ENCODE measurements at places on chromosomes 3 and 15. TPM values are rescaled to one million over a fixed set of nuclear protein-coding genes. Genes with fewer than 3 reads are reported as not detected.

- DNase-seq, result no peak
Observed at GRCh38 chr3:30655187-30655812, 48.9 kb downstream of the TGFBR2 start.

Gene FGF7
- 7.1 TPM for total RNA-seq

GRCh38 chr3:71299160-71299559 lies 284.4 kb downstream of the FOXP1 start:
- no peak for DNase-seq

Gene GPR149
- not detected for total RNA-seq

GRCh38 chr15:77530576-77530975 lies 102.1 kb downstream of the LINGO1 start:
- no peak for DNase-seq

GRCh38 chr3:111653766-111654165 lies 58.6 kb upstream of the ZBED2 start:
- no peak for DNase-seq

- DNase-seq, result no peak
Observed at GRCh38 chr3:182400838-182401237, 392.5 kb upstream of the ATP11B start.

DNA sequence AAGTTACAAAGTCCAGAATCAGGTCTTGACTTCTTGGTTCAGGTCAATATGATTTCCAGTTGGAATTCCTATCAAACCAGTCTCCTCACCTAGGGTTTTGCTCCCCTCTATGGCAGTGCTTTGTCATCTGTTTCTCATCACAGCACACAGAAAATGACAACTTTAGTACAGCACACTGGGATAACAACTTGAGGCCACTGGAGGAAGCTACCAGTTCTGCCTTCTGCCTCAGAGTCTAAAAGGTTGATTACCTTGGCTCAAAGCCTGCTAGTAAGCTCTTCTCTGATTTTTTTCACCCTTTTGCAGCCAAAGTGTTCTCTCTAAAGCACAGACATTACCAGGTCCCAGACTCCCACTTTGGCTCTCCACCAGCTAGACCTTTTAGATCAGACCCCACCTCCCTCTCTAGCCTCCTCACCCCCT lies 24.8 kb upstream of the TRIM59 start:
- no peak for DNase-seq

DNA sequence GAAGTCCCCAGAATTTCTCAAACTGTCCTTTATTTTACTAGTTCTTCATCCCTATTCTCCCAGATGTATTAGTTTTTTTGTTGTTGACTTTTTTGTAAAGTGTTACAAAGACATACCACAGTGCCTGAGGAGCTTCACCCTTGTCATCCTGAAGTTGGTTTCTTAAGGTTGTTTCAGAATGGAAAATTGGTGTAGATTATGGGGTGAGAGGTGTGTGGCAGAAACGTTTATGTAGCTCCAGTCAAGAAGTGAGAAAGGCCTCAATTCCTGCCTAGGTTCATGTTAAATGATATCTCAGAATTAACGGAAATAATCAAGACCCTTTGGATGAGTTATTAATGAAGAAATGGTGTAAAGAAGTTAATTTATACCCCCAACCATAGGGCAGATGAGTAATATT lies 6.8 kb downstream of the EDEM1 start:
- no peak for DNase-seq

Gene KCNH8
- total RNA-seq, result not detected

- no peak for DNase-seq
Observed at GRCh38 chr3:126978291-126978690, 4.6 kb upstream of the PLXNA1 start.

GRCh38 chr15:88725305-88726210 lies 77.7 kb upstream of the ACAN start:
- no peak for DNase-seq

DNA sequence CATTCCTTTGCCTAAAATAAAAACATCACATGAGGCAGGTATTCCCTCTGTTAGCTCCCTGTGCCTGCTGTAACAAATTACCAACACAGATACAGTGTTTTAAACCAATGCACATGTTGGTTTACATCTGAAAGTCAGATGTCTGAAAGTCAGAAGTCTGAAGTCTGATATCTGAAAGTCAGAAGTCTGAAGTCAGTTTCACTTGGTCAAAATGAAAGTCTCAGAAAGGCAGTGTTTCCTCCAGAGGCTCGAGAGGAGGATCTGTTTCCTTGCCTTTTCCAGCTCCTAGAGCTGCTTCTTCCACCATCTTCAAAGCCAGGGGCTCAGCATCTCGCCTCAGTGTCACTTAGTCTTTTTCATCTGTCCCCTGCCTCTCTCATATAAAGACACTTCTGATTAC lies 22.0 kb downstream of the SST start:
- no peak for DNase-seq

DNA sequence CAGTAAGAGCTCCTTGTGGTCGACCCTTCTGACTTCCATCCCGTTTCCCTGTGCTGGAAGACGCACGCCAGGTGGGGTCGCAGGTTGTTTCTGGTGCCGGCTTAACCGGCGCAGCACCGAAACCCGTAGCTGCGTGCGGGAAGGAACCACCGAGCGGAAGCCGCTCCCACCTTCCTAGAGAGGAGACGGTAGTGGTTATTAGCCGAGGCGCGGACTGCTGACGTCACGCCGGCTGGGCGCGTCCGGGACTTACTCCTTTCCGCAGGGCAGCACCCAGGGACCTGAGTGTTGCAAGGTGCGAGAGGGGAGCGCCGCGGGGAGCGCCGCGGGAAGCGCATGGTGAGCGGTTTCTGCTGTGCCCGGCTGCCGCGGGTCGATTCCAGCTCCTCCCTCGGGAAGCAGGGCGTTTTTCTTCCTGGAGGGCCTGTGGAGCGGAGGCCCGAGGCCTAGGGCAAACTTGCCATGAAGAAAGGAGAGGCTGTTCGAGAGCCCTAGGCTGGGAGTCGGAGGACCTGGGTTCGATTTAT lies at the start of gene ZNF501:
Gene ZNF501 (plus strand): TSS at position 252 of the 527 bp plus-strand sequence. CDS start 4,787 bp downstream, outside the sequence.
- DNase-seq, result peak; percentile 85

DNA sequence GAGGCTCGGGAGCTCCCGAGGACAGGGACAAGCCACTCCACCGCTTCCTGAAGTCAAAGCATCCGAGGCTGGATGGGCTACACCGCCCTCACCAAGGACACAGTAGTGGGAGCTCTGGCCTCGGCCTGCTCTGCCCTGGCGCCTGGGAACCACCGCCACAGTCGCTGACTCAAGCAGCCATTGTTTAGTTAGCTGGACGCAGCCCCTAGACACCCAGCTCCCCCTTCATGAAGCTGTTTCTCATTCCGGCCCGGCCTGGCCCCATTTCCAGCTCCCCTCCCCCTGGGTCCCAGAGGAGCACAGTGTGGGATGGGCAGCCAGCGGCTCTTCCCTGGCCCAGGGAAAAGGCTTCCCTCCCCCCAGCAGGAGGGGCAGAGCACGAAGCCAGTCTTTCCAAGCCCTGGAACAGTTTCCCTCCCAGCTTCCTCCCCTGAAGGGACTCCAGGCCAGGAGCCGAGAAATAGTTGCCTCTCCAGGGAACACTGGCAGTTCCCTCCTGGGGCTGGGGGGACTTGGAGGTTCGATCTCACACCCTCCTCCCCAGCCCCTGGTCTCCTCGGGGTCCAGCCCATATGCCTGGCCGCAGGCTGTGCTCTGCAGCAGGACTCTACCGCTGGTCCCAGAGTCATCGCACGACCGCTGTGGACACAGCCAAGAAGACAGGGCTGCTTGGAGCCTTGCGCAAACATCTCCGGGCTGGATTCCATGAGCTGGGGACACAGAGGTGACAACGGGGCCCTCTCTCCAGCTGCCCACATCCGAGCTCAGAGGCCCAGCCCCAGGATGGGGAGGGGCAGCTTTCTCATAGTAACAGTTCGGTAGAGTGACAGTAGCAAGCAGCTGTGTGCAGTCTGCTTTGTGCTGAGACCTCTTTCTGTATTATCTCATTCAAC lies 10.0 kb downstream of the PLXND1 start:
- peak; percentile 96 for DNase-seq

GRCh38 chr3:141384575-141384974 lies 16.3 kb downstream of the ZBTB38 start:
- DNase-seq, result no peak

DNA sequence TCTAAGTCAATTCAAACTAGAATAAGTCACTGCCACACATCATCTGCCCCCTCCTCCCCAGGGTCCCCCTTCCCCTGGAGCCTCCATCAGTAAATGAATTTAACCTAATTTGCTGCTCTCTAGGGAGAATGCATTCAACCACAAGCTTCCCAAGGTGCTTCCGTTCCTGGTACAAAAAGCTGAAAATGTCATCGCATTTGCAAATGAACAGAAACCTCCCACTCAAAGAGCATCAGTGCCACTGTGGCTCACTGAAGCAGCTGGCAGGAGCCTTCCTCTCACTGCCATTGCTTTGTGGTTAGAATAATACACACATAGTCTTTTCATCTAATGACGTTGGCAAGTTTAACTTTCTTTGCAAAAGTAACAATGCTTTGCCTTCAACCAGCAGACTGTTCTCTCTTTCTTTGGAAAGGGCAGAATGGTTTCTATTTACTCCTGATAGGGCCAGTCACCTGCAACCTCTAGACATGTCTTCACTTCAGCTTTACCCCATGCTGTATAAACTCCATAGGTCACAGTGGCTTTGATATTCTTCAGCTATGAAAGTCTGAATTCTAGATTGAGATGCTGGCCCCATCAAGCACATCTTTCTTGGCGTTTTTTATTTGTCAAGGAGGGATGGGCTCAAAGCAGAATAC lies 238.1 kb downstream of the CPNE4 start:
- no peak for DNase-seq

DNA sequence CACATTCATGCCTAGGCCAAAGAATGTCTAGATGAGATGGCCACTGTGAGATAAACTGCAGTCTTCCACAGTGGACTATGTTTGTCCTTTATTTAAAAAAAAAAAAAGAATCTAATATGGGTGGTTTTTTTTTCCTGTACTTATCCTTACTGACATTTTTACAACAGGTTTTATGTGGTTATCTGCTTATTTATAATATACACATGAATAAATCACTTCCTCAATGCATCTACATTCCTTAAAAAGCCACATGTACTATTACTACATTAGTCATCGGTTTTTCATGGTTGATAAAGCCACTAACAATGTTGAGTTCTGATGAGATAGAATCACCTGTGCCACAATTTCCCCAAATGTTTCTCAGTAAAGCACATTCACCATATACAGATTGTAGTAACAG lies 341.3 kb upstream of the THBS1 start:
- DNase-seq, result no peak

Gene IVD
- 25.6 TPM for total RNA-seq

DNA sequence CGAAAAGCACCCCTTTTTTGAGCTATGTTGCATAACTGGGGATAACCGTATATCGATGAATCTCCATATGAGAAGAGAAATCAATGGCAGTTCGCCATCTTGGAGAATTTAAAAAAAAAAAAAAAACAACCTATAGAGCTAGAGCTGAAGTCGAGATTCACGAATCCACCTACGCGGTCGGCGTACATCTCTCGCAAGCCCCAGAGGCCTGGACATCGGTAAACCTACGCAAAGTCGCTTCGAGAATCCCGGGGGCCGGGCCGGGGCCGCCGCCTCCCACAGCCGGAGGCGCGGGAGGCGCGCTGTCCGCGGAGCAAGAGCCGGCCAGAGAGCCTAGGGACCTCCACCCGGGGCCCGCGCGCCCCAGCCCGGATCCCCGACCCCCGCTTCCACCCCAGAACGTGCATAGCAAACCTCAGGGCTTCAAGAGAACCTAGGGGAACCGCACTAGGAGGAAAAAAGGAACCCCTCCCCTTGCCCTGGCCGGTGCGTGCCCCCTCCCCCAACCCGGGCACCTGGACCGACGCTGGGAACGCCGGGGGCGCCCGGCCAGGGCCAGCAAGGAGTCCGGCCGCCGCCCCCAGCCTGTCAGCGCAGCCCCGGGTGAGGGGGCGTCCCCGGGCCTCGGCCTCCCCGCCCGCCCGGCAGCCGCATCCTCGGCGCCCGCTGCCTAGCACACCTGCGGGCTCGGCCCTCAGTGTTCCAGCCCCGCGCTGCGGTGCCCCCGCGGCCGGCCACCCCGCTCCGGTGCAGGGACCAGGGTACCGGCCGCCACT lies 567 bp downstream of the PFN2 start:
- DNase-seq, result peak; percentile 84

DNA sequence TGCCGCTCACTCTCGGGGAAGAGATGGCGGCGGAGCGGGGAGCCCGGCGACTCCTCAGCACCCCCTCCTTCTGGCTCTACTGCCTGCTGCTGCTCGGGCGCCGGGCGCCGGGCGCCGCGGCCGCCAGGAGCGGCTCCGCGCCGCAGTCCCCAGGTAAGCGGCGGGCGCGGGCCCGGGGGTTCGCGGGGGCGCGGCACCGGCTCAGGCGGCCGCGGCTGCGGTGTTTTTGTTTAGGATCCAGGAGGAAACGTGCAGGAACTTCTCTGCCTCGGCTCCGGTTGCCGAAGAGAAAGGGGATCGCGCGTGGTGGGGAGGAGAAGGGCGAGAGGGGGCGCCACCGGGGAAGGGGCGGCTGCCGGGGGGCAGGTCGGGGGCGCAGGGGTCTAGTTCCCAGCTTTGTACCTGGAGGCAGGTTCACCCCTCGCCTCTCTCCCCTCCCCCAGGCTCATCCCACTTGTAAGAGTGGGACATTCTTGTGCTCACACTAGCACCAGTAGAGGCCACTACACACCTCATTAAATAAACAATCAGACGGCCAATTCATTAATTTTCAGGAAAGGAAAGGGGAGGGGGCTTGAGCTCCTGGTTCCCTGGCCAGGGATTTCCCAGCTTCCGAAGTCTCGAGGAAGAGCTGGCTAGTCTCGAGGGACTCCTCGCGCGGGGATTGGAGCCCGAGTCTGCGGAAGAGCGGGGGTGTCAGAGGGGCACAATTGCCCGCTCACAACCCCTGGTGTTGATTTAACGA lies 562 bp downstream of the NEO1 start:
- DNase-seq, result peak; percentile 30

DNA sequence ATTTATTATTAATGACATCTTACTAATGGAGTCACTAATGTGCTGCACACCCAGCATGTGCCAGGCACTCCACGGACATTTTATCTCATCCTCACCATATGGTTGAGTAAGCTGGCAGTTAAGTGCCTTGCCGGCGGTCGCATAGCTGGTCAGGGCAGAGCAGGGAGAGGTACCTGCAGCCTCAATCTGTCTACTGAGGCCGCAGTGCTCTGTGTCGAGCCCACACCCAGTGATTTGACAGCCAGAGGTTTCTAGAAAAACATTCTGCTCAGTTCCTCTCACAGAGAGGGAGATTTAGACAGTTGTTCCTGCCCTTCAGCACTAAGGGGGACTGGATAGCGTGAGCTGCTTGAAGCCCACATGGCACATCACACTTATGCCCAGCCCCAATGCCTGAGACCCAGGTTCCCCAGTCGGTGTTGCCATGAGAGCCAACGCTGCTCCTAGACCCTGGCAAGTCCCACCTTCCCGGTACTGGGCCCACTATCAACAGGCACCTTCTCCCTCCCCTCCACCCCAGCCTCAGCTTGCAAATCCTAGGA lies 2.6 kb downstream of the LIPC start:
- no peak for DNase-seq

Gene SPINT1
- total RNA-seq, result not detected

Measured in MG63 (cell line).